ENCODE measurements at places on chromosomes 11 and 22. TPM values are rescaled to one million over a fixed set of nuclear protein-coding genes. Genes with fewer than 3 reads are reported as not detected.

MS4A4A gene
- not detected for total RNA-seq

IRAG1 gene
- 0.05 TPM for total RNA-seq

CALCA gene
- not detected for total RNA-seq

FBLN1 gene
- 42.3 TPM for total RNA-seq

SHANK3 gene
- total RNA-seq: 5.4 TPM

MRGPRX4 gene
- not detected for total RNA-seq

UBQLN3 gene
- not detected for total RNA-seq
